ENCODE measurements at places on chromosomes 4 and X.

DNA sequence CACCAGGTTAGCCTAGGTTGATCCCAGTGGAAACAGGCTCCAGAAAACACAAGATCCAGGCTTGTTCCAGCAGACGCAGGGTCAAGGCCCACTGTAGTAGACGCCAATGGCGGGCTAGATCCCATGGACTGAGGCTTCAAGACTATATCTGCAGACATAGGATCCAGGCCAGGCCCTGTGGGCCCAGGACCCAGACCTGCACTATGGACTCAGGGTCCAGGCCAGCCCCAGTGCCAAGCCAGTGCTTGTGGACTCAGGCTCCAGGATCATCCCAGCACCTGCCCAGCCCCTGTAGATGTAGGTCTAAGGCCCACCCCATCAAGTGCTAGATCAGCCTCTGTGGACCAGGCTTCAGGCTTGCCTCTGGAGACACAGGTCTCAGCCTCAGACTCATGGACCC is 300.9 kb downstream of the CHIC1 start:
- DNase-seq: no peak

DNA sequence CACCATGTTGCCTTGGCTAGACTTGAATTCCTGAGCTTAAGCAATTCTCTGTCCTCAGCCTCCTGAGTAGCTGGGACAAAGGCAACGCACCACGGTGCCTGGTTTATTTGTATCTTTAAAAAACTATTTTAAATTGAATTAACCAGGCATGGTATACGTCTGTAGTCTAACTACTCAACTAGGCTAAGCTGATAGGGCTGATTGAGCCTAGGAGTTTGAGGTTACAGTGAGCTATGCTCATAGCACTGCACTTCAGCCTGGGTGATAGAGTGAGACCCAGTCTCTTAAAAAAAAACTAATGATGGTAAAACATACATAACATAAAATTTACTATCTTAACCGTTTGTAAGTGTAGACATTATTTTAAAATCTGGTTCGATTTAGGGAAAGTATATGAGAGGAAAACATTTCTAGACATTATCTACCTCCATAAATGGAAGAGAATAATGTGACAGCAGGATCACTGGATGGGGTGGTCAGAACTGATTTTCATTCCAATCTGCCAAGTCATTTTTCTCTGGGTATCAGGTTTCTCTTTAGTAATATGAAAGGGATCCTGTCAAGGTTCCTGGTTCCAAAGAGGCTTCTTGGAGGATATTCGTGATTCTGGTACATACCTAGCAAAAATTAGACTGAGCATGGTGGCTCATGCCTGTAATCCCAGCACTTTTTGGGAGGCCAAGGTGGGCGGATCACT is 8.7 kb upstream of the ITGB1BP2 start:
- DNase-seq: peak; percentile 9

DNA sequence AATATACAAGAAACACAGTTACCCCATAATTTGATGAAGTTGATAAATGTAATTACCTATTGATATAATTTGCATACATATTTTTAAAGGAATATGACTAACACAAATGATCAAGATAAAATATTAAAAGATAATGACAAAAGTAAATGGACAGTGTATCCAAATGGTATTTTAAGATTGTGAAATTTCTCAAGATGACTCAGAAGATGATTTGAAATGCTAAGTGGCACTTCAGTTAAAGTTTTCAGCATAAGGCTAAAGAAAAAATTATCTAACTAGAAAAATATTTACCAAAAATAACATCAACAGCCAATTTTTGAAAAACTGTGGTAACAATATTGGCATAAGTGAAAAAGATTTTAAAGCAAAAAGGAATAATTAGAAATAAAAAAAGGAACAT is 248.4 kb upstream of the NDST4 start:
- DNase-seq: no peak

DNA sequence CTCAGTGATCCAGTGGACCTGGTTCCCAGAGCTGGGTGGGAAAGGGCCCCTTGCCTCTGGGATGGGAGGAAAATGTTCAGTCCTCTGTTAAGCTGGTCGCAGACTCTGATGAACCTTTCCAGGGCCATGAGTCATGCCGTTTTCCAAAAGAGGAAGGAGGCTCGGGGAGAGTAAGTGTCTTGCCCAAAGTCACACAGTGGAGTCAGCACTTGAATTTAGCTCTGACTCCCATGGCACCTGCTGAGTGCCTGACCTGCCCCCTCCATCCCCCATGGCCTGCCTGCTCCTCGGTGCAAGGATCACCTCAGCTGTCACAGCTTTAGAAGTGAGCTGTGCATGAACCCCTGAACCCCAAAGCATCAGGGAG is 14.0 kb upstream of the KIAA0232 start:
- DNase-seq: no peak

GRCh38 chr4:176153124-176153523 is 42.3 kb downstream of the SPATA4 start:
- no peak for DNase-seq

- no peak for DNase-seq
Observed at GRCh38 chr4:176526704-176527103, 206.9 kb downstream of the SPCS3 start.

GRCh38 chr4:168183717-168184571 is 91.6 kb downstream of the ANXA10 start:
- DNase-seq: no peak

DNA sequence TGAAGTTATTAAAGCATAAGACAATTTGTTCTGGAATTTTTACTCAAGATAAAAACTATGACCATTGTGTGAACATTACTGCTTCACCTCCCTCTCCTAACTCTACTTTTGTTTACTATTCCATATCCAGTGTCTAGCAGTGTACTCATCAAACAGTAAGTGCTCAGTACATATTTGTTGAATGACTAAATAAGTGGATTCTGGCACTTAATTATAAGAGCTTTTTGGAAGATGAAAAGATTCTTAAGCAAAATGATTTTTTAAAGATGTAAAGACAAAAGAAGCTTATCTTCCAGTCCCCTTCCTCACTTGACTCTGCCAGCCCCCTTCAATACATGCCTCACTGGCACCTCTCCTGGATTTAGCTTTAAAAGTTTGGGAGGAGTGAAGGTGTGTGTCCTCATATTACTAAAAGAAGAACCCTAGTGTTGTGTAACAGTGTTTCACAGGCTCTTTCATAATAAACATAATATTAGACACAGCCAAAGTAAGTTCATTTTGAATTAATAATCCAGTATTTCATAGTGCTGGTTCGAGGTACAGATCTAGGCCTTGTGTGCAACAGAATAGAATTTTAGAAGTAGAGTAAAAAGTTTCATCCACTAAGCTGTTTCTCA is 53.0 kb downstream of the GAB1 start:
- DNase-seq: no peak

- no peak for DNase-seq
Observed at GRCh38 chr4:45776146-45776545, 347.7 kb downstream of the GABRG1 start.

GRCh38 chr4:127118681-127119080 is 514.1 kb upstream of the INTU start:
- no peak for DNase-seq

DNA sequence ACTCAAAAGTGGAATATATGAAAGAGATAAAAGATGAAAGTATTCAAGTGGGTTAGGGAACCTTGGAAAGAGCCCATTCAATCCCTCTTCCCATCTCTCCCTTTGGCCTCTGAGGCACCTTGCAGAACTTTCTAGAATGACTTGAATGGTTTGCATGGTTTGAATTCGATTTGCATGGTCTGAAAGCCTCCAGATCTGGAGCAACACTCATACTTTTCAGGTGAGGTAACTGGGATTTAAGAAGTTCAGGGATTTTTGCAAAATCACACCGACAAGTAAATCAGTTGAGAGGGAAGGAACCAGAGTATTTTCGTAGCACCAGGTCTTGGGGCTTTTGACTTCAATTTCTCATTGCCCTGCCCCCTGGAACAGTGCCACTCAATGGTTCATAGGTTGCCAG is 476.0 kb upstream of the FTHL17 start:
- no peak for DNase-seq

GRCh38 chr4:54172156-54172555 is 56.9 kb upstream of the PDGFRA start:
- DNase-seq: no peak

DNA sequence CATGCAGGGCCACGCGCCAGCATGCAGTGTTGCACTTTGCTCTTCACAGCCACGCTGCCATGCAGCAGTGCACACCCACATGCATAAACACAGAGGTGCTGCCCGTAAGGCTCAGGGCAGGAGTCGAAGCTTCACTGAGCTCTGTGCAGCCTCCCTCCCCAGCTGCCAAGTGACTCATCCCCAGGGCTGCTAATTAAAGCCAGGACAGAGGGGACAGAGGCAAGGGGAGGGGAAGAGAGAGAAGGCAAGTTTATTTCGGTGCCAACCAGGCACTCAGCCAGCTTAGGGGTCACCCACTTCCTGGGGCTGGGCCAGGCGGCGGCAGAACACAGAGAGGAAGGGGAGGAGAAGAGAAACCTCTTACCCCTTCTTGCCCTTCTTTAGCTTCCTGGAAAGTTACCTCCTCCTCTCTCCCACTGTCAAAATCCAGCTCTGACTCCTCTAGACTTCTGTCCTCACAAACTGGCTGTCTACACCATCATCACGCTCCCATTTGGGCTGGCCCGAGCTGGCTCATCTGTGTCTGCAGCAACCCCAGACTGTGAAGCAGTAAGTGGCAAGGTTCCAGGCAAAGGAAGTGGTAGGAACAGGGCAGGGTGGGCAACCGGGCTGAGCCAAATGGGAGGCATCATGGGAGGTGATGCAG is 6.2 kb upstream of the IQSEC2 start:
- DNase-seq: no peak

DNA sequence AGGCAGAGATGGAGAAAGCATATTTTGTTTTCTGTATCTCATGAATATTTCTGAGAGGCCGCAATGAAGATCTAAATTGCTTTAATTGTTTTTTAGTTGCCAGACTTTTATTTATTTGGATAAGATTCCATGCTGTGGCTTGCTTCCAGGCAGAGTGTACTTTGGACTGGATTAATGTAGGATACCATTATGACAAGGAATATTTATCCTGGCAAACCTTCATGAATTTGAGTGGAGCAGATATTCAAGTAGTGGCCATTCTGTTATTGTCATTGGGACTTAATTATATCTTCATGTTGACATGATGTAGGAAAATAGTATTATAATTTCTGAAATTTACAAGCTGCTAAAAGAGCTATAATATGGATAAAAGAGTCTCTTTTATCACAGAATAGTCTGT is 182.9 kb downstream of the C4orf33 start:
- DNase-seq: no peak

DNA sequence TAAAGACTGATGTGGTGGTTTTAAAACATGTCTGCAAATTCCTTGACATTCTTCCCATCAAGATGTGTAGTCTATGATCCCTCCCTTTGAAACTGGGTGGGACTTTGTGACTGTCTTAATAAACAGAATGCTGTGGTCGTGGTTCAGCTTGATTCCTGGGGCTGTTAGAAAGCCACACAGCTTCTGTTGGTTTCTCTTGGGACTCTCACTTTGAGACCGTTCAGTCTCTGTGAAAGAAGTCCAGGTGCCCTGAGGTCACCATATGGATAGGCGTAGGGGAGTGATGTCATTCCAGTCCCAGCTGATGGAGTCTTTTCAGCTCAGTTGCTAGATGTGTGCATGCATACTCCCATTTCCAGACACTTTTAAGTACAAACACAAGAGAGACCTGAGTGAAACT is 216.6 kb downstream of the KDR start:
- DNase-seq: no peak

GRCh38 chrX:57353472-57354132 is 67.1 kb downstream of the FAAH2 start:
- no peak for DNase-seq

DNA sequence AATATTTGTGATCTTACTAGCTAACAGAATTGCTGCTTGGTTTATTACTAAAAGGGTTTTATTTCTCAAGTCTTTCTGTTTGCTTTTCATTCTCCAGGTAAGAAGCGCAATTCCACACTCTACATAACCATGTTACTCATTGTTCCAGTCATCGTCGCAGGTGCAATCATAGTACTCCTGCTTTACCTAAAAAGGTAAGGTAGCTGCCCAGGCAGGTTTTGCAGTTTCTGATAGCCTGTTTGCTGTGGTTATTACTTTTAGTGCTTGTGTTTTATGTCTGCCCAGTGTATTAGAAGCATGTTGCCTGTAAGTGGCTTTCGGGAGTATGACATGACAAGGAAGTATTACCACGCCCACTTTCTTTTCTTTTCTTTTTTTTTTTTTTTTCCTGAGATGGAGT is 46.4 kb downstream of the IL13RA1 start:
- no peak for DNase-seq

- DNase-seq: no peak
Observed at GRCh38 chr4:108445716-108446115, 174.7 kb upstream of the RPL34 start.

- no peak for DNase-seq
Observed at GRCh38 chr4:38162240-38162784, 202.1 kb downstream of the PTTG2 start.

DNA sequence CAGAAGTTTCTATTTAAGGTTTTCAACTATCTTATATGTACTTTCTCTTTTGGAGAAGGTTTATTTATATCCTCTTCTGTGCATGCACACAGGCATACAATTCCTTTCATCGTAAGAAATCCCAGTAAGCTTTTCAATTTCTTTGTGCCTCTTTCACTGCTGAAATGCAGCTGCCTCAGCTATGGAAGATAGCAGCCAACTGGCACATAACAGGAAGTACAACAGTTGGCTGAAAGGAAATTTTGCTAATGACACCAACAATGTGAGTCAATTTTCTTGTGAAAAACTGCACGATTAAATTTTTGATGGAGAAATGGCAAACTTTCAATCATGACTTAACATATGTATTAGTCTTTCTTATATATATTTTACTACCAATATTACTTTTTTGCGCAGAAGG is 74.5 kb upstream of the PAQR3 start:
- no peak for DNase-seq

DNA sequence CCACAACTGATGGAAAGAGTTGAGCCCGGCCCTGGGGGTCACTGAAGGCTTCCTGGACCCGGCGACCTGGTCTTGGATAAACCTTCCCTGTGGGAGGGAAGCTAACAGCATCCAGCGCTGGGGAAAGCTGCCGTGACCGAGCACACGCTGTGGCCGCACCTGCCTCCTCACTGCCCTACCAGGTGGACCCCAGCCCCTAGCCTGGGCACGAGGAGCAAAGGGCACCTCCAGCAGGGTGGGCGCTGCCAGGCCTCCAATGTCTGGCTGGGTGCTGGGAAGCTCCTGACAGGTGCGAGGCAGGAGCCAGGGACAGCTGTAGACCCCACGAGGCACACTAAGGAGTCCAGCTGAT is 7.9 kb downstream of the TADA2B start:
- DNase-seq: no peak

GRCh38 chr4:20305976-20306375 is 54.3 kb downstream of the SLIT2 start:
- DNase-seq: no peak

GRCh38 chr4:150662686-150663085 is 80.7 kb downstream of the MAB21L2 start:
- no peak for DNase-seq
